Skeletal muscle cell (primary cell): ENCODE measurements at places on chromosomes 7 and 10.

- DNase-seq: no peak
Observed at GRCh38 chr10:86111902-86112545, 254.6 kb downstream of the GRID1 start.

- DNase-seq: no peak
Observed at GRCh38 chr7:134044682-134045081, 82.5 kb upstream of the LRGUK start.

- DNase-seq: no peak
Observed at GRCh38 chr10:115918812-115919211, 354.2 kb downstream of the GFRA1 start.

GRCh38 chr7:147235645-147236382 is 1119.2 kb downstream of the CNTNAP2 start:
- no peak for DNase-seq

- DNase-seq: peak; percentile 48
Observed at GRCh38 chr10:63766745-63767137, 245.5 kb downstream of the REEP3 start.

DNA sequence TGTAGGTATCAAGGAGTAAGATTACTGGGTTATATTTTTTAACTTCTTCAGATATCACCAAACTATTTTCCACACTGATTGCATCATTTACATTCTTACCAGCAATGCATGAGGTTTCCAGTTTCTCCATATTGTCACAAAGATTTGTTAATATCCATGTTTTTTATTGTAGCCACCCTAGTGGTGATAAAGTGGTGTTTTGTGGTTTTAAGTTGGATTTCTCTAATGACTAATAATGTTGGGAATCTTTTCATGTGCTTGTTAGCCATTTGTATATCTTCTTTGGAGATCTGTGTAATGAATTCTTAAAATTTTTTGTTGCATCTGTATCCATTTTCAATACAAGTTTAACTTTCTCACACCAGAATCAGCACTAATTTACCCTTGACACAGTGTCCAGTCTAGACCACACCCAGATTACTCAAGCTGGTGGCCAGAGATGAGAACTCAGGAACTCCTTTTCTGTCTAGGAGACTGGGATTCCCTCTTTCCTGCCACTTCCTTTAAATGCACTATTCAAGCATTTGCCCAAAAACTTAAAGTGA is 67.0 kb upstream of the PLXDC2 start:
- peak; percentile 14 for DNase-seq
